Caki2 (cell line): ENCODE measurements at places on chromosomes 7 and 10. TPM values are rescaled to one million over a fixed set of nuclear protein-coding genes. Genes with fewer than 3 reads are reported as not detected.

DNA sequence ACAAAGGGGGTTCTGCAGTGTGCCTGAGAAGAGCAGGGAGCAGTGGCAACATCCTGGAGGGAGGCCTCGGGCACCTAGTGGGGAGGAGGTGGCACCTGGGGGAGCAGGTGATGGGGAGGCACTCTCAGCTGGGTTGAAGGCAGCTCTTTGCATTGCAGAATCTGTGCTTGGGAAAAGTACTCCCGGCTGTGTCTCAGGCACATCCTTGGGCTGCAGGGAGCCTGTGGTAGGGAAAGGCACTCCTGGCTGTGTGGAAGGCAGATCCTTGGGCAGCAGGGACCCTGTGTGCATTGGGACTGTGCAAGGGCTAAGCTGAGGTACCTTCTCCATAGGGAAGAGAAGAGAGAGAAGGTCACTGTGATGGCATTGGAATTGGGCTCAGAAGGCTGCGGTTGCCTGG is 52.8 kb upstream of the ANTXRL start:
- no peak for DNase-seq

- DNase-seq = no peak
These were observed 56.2 kb downstream of the JAZF1 start for GRCh38 chr7:28124413-28124812.

DNAJC12 gene
- total RNA-seq = 0.17 and 5.5 TPM in 2 replicates

- no peak for DNase-seq
These were observed 6.3 kb upstream of the IL2RA start for GRCh38 chr10:6068422-6068821.

PLEKHS1 gene
- not detected in 2 replicates for total RNA-seq

FAM24B gene
- 0.64 and 2.5 TPM in 2 replicates for total RNA-seq

GRID2IP gene
- total RNA-seq = not detected in 2 replicates

DNA sequence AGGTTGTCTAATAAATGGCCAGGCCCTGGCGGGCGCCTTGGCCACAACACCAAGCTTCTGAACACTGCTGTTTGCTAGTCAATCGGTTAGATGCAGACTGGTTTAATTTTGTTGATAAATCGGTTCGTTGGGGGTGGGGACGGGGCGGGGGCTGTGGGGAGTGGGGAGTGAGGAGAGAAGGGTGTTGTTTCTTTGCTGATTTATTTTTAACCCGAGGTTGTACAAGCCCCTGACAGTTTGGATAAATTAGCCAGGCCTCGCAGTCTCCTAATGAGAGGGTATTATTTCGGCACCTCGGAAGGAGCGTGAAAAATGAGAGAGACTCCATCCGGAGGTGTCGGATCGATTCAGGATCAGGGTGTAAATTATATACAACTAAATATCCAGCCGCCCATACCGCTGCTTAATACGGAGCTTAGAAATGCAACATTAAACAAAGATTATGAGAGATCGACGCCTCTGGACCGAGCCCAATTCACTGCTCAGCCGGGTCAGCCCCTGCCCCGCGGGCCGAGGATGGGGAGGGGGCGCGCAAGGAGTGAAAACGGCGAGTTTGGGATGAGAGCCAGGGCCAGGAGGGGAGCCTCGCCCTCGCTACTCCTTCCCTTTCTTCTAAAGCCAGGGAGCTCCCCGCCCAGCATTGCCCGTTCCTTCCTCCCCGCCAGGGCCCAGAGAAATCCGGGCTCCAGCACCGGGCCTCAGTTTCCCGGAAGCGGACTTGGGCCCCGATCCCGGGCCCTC is 8.0 kb downstream of the UNCX start:
- no peak for DNase-seq

LEP gene
- total RNA-seq = not detected in 2 replicates
